Hematopoietic multipotent progenitor cell treated with erythropoietin and hydrocortisone succinate and interleukin-3 and kit ligand, for 15 days (in vitro differentiated cells): ENCODE measurements at places on chromosomes 3 and 15.

DNA sequence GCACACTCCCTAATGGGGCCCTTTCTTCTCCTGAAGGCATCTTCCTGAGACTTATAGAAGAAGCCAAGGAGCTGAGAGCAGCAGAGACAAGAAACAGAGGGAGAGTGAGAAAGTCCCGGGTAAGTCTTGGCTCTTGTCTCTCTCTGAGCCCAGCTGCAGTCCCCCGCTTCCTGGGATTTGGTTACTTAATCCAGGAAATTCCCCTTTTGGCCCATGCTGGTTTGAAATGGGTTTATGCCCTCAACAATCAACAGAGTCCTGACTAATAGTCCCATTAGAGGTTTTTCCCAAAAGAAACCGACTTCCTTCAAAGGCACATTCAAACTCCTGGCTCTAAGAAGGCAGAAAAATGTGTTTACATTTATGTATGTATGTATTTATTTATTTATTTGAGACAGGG is 22.0 kb downstream of the TMEM158 start:
- DNase-seq: no peak

DNA sequence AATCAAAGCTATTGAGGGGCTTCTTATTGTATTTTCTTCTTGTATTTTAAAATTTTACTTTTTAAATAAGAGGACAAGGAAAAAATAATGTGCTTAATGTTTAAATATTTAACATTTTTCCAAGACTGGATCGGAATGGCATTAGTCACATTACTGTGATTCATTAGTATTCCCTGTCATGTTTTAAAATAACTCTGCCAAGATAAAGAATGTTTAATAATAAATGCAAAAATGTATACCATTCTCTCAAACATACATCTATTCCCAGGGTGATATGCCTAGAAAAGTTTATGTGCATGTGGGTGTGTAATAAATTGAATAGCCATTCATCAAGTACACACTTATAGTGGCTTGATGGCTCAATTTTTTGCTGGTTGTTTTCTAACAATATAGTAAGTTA is 936.1 kb downstream of the PLOD2 start:
- DNase-seq: no peak

GRCh38 chr15:96274698-96275097 is 55.8 kb upstream of the NR2F2 start:
- DNase-seq: no peak

DNA sequence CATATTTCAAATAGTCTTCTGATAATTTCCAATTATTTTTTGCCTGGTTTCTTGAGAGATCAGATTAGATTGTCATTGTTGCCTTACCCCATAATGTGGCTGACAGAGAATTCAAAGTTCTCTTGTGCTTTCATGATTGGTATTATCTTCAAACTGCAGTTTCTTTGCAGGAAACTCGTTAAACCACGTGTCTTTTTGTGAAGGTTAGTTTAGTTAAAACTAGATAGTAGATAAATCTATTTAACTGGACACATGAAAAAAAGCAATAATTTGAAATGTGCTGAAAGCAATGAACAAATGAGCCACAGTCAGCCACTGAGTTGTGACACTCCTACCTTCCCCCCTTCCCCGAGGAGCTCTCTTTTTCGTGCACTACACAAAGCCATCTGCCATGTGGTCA is 327.5 kb upstream of the UMPS start:
- no peak for DNase-seq

DNA sequence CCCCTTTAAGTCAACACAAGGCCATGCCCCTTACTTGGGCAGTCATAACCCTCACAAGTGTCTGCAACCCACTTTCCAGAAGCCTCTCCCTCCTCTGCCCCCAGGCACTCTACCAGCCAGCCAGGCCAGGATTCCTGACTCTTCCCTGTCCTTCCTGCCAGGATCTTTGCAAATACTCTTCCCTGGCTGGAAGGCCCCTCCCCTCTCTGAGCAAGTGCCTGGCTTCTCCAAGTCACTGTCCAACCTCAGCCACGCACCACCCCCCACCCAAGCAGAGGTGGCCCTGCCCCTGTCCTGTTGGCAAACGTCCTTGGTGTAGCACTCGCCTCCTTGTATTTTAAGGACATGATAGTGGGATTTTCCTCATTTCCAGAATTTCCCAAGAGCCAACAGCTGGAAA is 54.7 kb upstream of the USP3 start:
- DNase-seq: no peak

GRCh38 chr3:134650431-134651346 is at the start of gene KY:
Gene KY, minus strand, starts transcription at chr3:134651022. Its CDS starts 62 bp downstream, at chr3:134650960.
- DNase-seq: no peak

GRCh38 chr3:139189943-139190342 is 145.3 kb upstream of the PRR23C start:
- DNase-seq: no peak

- DNase-seq: no peak
Measured at GRCh38 chr3:26652164-26652563, 29.6 kb downstream of the LRRC3B start.

GRCh38 chr15:76382987-76383728 is 46.6 kb downstream of the ISL2 start:
- DNase-seq: no peak

DNA sequence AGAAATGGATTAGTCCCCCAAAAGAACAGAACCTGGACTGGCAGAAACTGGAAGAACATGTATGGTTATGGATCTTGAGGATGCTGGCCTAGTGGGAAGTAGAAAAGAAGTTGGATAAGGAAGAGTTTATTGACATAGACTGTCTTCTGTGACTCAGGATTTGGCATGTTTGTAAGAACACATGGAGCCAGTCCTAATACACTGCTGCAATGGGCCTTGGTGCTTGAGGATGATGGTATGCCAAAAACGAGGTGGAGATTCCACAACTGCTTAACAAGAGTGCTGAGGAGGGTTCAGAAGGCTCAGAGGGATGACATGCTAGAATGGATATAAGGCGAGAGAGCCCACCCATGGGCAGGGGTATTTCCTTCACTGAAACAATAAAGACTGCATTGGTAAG is 22.4 kb downstream of the LZTFL1 start:
- DNase-seq: no peak

GRCh38 chr3:189952272-189952671 is 168.4 kb downstream of the P3H2 start:
- DNase-seq: no peak

- DNase-seq: no peak
Measured at GRCh38 chr3:100256731-100257151, 4.1 kb upstream of the TBC1D23 start.

- DNase-seq: peak; percentile 28
Measured at GRCh38 chr3:87145553-87145952, 81.6 kb upstream of the CHMP2B start.

- DNase-seq: no peak
Measured at GRCh38 chr3:18416332-18416731, 8.8 kb downstream of the SATB1 start.

- no peak for DNase-seq
Measured at GRCh38 chr3:11626084-11626463, 17.6 kb downstream of the VGLL4 start.

DNA sequence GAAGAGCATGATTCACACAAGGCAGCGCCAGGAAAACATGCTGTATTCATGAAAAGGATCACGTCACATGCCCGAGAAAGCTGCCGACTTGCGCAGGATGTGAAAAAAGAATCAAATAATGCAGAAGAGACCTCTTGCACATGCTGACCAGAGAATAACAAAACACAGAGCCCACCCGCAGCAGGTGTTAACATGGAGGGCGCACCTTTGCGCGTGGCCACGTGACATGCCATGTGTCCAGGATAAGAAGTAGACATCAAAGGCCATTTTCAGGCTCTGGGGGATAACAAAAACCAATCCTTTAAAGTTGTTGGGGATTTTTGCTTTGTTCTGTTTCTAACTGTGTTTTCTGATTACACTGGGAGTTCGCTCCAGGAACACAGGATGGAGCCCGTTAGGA is 1332.8 kb downstream of the ZPLD1 start:
- no peak for DNase-seq

- no peak for DNase-seq
Measured at GRCh38 chr3:129442486-129442885, 2.5 kb downstream of the IFT122 start.

GRCh38 chr3:12439161-12439940 is 44.9 kb upstream of the TSEN2 start:
- DNase-seq: no peak

DNA sequence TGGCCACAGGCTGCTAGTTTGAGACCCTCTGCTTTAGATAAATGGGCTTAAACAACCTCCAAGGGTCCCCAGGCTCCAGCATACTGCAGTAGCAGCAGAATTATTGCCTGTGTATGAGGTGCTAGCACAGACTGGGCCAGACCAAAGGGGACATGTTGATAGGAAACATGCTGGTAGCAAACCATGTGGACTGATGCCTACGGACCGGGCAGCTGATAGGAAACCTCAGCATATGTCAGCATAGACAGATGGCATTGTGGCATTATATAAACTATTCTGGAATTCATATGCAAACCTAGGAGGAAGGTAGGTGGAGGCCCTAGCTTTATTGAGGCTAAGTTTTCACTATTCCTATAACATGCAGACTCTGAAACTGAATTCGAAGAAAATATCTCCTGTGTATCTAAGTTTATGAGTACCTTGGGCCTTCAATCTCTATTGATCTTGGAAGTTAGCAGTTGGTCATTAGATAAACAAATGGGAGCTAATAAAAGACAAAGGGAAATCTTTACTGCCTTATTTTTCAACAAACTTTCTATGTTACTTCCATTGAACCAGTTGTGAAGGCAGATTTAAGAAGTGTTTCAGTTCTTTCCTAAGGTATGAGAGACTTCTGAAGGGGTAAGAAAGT is 1.7 kb upstream of the HGD start:
- no peak for DNase-seq

DNA sequence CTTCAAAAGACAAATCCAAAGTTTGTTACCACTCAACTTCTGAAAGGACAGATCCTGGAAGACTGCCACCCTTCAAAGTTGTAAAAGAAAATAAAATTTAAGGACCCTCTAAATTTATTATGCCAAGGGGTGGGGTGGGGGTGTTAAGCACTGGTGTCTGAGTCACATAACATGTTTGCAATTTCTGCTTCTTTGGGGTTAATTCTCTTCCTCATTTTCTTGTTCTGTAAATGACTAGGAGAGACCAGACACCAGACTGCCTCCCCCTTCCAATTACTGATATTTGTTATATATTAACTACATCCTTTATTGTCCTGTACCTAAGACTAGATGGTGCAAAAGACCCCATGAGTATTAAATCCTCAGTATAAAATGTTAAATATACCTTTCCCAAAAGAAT is 242.8 kb downstream of the ZNF385D start:
- no peak for DNase-seq

GRCh38 chr3:9897408-9898372 is 5.0 kb upstream of the IL17RE start:
- DNase-seq: no peak

DNA sequence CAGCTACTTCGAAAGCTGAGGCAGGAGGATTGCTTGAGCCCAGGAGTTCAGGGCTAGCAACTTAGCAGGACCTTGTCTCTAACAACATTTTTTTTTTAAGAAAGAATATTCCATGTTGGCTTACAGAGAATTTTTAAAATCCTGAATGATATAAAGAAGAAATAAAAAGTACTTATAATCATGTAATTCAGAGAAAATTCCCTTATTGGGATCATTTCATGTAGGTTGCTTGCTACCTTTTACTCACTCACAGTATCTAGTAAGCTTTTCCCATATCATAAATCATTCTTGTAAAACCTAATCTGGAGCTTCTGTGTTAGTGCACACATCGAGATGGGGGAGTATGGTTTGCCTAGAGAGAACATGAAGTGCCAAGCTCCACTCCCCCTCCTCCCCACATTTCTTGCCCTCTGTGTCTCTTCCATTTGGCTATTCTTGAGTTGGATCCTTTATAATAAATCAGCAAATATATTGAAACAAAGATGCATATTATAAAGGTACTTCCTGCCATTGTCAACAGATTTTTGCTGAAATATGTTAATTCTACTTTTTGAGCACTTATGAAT is 13.6 kb downstream of the TF start:
- DNase-seq: no peak

GRCh38 chr3:27125821-27126501 is 243.2 kb downstream of the NEK10 start:
- DNase-seq: no peak

- DNase-seq: no peak
Measured at GRCh38 chr15:80203361-80203885, 48.6 kb downstream of the CTXND1 start.

DNA sequence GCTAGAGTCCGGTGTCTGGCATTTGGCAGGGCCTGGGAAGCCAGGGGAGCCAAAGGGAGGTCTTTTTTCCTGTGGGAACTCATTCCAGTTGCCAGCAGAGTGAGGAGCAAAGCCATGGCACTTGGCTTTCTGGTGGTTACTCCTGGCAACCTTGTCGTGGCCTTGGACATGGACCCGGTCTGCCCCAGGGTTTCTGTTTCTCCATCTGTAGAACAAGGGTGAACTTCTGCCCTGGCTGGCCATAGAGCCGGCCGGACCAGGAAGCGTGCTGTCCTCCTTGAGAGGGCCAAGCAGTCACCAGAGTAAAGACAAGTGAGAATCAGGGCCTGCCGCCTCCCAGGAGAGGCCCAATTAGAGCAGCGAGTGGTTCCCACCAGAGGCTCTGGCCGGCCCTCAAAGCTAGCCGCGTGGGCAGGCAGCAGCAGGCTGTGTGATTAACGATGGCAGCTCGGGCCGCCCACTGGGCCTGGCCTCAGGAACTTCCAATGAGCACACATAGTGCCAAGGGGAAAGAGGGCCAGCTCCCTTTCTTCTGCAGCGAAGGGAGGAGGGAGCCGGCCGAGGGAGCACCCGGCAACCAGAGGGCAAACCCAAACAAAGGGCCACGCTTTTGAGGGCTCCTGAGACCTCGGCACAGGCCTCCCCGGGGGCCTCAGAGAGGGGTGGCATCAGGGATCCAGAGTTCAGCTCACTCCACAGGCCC is 29.1 kb upstream of the ELP6 start:
- no peak for DNase-seq

- no peak for DNase-seq
Measured at GRCh38 chr3:35776346-35776745, 137.0 kb downstream of the ARPP21 start.

DNA sequence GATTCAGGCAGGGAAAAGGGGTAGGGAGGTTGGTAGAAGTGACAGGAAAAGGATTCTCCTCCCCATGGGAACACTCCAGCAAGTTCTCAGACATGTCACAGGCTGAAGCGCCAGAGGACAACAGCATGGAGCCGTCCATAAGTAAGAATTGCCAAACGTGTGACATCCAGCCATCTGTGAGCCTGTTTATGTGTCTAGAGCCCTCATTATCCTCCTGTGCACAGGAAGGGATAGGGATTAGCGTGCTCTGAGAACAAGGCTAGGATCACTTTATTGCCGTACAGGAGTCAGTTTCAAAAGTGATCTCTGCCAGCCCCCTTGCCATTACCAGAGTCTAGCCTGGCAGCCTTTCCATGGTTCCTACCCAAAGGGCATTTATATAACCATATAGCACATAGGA is 549.5 kb downstream of the NTRK3 start:
- no peak for DNase-seq

- no peak for DNase-seq
Measured at GRCh38 chr3:190279690-190280089, 42.6 kb downstream of the CLDN1 start.

- no peak for DNase-seq
Measured at GRCh38 chr3:48826451-48826850, 21.2 kb downstream of the PRKAR2A start.

GRCh38 chr3:4850211-4850927 is 128.9 kb upstream of the BHLHE40 start:
- no peak for DNase-seq
